ENCODE measurements at places on chromosomes 6 and 20.
A peak's percentile ranks its signal among the peaks of the same experiment; 100 is the strongest.

GRCh38 chr20:6588296-6588695 is 179.2 kb upstream of the BMP2 start:
- no peak for DNase-seq

DNA sequence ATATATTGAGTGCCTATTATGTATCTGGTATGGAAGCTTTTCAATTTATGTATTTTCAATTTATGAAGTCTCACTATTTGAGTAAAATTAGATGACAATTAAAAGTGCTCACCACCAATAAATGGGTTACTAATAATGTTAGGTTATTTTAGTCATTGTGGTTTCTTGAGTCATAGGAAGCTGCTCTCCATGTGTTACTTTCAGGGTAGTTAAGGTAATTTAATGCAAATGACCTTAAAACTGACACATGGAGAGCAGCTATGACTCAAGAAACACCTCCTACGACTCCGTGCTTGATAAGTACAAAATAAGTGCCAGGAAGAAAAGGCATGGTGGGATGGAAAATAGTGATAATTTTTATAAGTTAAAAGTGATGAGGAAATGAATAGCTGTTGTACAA is 16.5 kb upstream of the TINAG start:
- DNase-seq = no peak

DNA sequence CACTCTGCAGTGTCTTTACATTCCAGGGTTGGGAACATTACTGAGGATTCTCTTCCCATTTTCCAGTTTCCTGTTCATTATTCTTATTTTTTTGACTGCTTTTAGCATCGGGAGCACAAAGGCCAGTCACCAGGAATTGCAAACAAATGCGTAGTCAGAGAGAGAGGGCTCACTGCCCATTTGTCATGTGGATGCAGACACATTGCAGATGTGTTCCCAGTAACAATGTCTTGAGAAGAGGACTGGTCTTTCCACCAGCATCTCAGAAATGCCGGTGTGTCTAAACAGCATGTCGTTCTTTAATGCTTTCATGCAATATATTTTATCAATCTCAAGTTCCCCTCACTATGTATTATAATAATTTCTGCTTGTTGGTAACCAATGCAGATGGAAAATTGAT is 952 bp upstream of the TAAR6 start:
- no peak for DNase-seq

- no peak for DNase-seq
Measured at GRCh38 chr6:154041001-154041400, 2.0 kb downstream of the OPRM1 start.

DNA sequence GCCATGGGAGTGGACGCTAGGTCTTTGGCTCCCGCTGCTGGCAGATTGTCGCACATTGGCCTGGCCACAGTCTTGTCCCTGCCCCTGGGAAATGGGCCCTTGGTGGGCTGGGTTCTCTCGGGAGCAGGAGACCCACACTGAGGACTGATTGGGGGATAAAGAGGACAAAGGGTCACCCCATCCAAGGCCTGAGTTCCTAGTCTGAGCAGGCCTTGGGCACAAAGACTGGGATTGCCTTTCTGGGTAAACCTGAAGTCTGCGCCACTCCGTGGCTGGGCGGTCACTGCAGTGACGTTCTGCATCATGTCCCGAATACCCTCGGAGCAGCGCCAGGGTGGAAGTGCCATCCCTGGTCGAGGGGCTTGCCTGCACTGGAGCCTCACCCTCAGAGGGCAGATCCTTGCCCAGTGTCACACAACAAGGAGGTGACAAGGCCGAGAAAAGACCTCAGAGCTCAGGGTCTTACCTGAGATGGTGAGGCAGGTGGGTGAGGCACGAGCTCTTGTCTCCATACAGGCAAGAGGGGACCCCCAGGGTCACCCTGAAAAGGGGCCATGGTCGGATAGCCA is 36.1 kb upstream of the ZBP1 start:
- peak; percentile 79 for DNase-seq

DNA sequence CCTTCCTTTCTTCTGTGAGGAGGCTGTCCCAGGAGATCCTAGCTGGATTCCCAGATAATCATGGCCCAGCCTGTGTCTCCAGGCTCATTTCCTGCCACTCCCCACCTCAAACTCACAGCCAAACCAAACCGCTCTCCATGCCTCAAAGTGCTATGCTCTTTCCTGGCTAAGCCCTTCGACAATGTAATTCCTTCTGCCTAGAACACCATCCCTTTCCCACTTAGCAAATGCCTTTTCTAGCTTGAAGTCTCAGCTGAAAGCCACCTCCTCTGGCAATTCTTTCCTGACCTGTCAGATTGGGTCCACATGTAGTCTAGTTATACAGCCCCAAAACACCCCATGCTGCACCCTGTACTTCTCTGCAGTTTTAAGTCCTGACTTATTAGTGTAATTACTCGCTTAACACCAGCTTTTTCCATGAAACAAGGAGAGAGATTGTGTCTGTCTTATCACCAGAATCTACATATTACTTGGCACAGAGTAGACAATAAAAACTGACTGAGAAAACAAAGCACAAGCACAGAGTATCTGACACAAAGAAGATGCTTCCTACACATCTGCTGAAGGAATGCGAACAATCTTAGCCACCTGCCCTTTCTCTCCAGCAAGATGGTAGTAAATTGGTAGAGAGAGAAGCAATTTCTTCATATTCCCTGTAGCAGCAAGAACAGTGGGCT is 5.4 kb downstream of the TRIM26 start:
- DNase-seq = no peak

DNA sequence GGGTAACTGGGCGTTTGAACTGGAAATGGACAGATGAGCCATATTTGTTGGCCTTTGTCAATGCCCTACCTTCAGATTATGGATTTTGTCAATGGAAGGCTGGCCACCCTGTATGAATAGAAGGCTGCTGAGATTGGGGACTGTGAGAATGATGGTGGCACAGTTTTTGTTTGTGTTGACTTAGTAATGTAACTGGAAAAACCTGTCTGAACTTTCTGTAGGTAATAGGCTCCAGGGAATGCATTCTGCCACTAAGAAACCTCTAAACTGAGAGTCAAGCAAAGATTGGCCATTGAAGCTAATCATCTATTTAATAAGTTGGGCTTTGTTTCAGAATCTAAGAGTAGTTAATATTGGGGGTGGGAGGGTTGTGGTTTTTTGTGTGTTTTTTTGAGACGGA is 97.5 kb downstream of the FOXO3 start:
- DNase-seq = no peak

GRCh38 chr6:168626046-168626602 is 185.1 kb downstream of the SMOC2 start:
- no peak for DNase-seq

GRCh38 chr6:17633465-17634188 is 33.5 kb downstream of the FAM8A1 start:
- no peak for DNase-seq

DNA sequence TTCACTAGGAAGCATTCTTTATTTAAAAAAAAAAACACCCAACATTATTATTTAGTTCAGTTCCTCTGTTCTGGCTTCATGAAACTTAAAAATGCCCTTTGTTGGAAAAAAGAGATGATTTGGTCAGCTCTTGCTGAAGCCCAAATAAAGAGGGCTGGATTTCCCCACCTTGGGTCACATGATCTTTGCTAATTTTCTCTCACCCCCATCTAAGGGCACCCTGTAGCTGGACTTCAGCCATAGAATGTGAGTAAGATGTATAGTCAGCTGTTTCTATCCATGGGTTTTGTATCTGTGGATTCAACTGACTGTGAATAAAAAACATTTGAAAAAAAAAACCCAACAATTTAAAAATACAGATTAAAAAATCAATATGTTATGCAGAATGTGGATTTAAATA is 213.9 kb upstream of the SULF2 start:
- no peak for DNase-seq

- DNase-seq = no peak
Measured at GRCh38 chr6:166411721-166412151, 29.0 kb upstream of the MPC1 start.

DNA sequence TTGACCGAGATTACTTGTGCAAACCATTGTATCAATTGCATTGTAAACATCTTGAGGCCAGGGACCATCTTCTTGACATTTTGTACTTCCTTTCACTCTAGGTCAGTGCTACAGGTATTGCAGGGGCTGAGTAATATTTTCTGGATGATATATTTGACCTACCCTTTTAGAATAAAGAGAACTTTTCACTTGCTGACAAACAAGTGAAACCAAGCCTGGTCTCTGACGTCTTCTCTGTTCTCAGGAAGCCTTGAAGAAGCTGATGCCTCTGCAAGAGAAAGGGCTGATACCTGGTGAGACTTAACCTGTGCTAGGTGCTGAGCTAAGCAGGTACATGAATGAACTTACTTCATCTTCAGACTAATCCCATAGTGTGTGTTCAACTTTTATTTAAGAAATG is 60.5 kb upstream of the GGTLC1 start:
- DNase-seq = no peak

- DNase-seq = peak; percentile 64
Measured at GRCh38 chr6:37059344-37060194, 54.1 kb downstream of the FGD2 start.

- DNase-seq = no peak
Measured at GRCh38 chr6:63268574-63268973, 51.2 kb downstream of the LGSN start.

- DNase-seq = no peak
Measured at GRCh38 chr20:19975901-19976300, 41.3 kb upstream of the NAA20 start.

GRCh38 chr6:22558288-22558882 is 11.0 kb upstream of the HDGFL1 start:
- DNase-seq = no peak

DNA sequence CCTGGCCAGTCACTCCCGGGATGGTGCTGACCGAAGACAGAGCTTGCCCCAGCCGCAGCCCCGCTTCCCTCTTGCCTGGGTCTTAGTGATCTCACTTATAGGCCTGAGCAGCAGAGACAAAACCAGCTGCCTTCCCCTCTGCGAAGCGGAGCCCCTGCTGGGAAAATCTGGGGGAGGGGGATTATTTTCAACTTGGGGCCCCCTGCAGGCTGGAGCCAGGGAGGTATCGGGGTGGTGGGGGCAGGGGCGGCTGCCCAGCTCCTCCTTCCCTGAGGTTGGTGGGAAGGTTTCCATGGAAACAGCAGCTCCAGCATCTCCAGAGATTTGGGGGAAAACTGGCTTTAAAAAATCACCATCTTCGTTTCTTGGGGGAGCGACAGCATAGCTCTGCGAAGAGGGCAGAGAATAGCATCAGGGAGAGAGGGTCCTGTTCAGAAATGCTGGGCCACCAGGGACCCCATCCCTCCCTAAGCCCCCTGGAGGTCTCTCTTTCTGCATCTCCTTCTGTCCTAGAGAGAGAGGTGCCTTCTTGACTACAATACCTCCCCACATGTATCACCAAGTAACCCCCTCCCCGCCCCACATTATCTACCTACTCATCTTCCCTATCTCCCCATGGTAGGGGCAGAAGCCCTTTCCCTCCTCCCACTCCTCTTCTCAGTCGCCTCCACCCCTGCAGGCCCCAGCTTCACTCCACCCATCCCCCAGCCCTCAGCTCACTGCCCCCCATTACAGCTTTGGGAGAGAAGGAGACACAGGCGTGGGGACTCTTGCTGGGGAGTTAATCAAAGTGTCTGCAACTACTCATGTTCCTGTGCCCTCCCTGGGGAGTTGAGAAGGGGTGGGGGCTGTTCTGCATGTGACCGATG is 88.4 kb upstream of the CCDC167 start:
- no peak for DNase-seq

DNA sequence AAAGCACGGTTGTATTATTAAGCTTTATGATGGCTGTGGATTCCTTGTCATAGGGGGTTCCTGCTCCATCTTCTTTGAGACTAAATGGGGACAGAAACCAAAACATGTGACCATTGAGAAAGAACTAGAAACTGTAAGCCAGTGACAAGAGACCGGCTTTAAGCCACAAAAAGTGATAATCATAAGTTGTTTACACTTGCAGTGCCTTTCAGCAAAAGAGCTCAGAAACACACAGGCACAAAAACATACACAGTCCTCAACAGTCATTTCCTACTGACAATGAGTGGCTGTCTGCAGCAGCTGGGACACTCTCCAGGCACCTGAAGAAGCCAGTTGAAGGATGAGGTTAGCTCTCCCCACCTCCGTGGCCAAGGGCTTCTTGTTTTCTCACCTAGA is 20.0 kb upstream of the UBE2J1 start:
- DNase-seq = no peak

DNA sequence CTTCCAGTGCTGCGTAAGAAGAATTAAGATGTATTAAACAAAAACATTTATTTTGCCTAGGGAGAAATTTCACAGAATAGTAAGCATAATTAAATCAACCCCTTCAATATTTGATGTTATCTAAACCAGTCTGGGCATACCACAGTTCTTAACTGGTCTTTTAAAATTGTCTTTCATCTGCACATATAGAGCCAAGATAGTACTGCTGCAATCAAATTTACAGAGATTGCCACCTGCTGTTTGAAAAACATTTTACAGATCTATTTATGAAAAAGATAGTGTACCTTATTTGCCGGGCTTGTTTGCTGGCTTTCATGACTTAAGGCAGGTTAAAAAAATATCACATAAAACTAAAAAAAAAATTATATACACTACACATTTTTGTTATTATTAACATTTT is 323.2 kb downstream of the ADGRB3 start:
- DNase-seq = no peak

GRCh38 chr6:30821862-30822784 is 62.2 kb upstream of the DDR1 start:
- no peak for DNase-seq

Data from lower leg skin (tissue), 4 donors.